ENCODE measurements at places on chromosomes 11 and 22.

GRCh38 chr22:33028234-33028633 lies 29.9 kb downstream of the SYN3 start:
- H3K4me1 ChIP-seq = no peaks in the 10 kb centered on the region
- DNase-seq = no peak
- no peaks in the 10 kb centered on the region for H3K27me3 ChIP-seq
- H3K36me3 ChIP-seq = no peaks in the 10 kb centered on the region
- H3K4me3 ChIP-seq = no peak overlapping the region

DNA sequence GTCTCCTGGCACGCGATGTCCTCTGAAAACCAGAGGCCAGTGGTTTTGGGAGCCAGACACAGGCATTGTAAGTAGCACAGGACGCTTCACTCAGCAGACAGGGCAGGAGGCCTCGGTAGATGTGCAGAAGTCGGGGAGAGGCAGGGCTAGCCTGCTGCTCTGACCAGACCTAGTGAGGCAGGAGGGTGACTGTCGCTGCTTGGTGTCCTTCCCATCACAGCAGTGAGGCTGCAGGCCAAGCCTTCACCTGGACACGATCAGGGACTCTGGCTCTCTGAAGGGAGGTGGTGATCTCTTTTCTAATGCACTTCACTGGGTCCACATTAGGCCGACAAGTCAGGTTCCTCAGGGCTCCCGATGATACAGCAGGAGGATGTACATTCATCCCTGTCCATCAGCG lies 583.7 kb downstream of the NTM start:
- H3K36me3 ChIP-seq = no peaks in the 10 kb centered on the region
- no peak overlapping the region for H3K4me3 ChIP-seq
- no peak for DNase-seq

DNA sequence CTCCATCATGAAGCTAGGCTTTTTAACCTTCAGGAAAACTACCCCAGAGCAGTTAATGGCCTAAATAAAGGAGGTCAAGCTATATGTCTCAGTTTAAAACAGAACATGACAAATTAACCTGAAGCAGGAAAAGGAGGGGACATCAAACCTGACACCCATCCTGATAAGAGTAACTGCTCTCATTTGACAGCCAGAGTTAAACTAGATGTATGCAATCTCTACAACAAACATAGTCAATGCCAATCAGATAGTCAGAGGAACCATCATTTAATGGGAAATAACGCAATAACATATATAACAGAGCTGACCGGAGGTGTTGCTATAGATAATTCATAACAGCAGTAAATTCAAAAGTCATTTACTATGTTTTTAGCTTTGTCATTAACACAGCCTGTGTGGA lies 3.1 kb downstream of the ZNF202 start:
- DNase-seq = no peak
- H3K36me3 ChIP-seq = peaks cover 3% of the 10 kb centered on the region
- peaks cover 7% of the 10 kb centered on the region for H3K4me1 ChIP-seq

DNA sequence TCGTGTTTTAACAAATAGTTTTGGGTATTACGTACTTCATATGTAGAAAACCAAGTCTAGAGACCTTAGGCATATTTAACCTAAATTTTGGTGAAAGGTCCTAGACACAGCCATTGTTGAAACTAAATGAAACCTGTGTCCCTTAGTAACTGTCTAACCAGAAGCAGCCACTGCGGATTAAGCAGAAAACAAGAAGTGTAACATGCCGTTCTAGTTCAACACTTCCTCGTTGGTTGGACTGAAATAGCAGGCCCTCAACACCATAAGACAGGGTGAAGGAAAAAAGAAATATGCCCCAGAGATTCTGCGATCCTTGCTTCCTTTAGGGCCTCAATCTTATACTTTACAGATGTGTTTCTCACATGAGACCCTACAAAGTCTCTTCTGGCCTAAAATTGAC lies 2.0 kb downstream of the NAA40 start:
- H3K4me1 ChIP-seq = peaks cover 16% of the 10 kb centered on the region
- no peaks in the 10 kb centered on the region for H3K27me3 ChIP-seq
- H3K36me3 ChIP-seq = no peaks in the 10 kb centered on the region

GRCh38 chr11:45673441-45673840 lies 8.0 kb upstream of the CHST1 start:
- no peak overlapping the region for H3K27ac ChIP-seq
- no peak overlapping the region for H3K4me3 ChIP-seq
- no peaks in the 10 kb centered on the region for H3K36me3 ChIP-seq
- H3K27me3 ChIP-seq = no peaks in the 10 kb centered on the region
- no peaks in the 10 kb centered on the region for H3K4me1 ChIP-seq
- DNase-seq = no peak
